Gastroesophageal sphincter (tissue), 4 donors: ENCODE measurements at places on chromosomes 12 and 14.

- ATAC-seq = no peak
Observed at GRCh38 chr12:28583701-28584261, 393.5 kb downstream of the CCDC91 start.

GRCh38 chr12:76670776-76671175 is 93.1 kb upstream of the ZDHHC17 start:
- no peak for ATAC-seq

DNA sequence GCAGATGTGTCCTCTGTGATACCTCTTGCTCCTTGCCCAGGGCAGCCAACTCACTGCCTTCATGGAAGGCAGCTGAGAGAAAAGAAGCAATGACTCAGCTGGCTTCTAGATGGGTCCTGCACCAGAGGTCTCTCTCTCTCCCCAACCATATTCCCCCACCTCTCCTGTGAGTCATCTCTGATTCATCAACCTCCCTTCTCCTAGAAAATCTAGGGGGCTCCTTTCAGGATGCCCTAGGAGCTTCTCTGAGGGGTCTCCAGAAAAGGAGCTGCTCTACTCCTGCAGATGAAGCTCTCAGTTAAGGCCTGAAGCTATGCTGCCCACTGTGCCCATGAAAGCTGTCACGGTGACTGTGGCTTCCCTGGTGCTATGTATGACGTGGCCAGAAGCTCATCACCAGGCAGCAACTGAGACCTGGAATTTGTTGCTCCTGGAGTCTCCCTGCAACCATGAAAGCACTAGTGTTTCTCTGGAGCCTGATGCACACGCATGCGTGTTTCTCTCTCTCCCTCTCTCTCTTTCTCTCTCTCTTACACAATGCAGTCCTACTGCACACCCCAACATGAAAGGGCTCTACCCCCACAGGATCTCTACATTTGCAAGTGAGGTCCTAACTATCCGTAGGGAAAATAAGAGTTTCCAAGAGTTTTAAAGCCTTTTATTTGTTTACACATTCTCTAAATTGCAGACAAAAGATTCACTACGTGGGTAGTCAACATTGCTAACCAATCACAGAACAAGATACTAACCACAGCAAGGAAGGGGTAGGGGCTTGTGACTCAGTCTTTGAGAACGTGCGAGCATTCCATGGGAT is 285.3 kb downstream of the DPF3 start:
- ATAC-seq = no peak

DNA sequence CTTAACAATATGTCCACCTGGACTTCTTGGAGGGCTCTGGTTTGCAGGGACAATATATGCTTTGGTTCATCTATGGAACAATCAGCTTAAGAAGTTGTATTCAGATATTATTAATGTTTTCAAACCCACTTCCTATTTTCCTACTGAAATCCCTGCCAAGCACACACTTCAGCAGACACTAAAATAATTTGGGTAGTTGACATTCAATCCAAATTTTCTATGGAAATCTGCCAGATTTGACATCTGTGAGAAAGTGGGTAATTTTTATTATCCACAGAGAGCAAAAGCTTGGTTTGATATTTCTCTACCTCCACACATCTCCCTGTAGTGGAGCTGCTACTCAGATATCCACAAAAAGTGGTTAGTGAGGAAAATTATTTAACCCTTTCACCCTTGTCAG is 378.8 kb upstream of the SOX5 start:
- no peak for ATAC-seq

DNA sequence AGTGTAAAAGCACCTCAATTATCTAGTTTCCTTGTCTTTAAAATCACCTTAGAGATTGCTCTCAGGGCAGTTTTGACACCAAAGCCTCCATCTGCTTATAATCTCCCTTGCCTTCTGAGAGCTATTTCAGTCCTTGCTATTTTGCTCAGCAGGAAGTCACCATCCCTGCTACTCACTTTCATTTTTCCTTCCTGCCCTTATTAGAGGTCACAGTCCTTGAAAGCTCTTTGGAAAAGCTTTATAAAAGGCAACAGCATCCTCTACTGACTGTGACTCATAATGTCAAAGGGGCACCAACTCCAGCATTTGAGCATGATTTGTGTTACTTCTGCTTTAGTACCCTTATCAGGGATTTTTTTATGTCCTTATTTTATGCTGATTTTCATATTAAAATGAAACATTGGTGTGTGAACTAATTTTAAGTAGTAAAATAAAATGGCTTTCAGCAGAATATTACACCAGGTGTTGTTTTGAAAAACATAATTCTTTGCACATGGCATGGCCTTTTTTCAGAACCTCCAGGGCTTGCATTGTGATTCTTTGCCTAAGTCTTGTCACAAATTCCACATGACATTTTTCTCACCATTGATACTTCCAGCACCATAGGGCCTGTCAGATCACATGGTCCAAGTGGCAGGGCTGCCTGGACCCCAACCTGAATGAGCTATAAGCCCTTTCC is 213.0 kb downstream of the ADAMTS20 start:
- peak; percentile 83 for ATAC-seq

DNA sequence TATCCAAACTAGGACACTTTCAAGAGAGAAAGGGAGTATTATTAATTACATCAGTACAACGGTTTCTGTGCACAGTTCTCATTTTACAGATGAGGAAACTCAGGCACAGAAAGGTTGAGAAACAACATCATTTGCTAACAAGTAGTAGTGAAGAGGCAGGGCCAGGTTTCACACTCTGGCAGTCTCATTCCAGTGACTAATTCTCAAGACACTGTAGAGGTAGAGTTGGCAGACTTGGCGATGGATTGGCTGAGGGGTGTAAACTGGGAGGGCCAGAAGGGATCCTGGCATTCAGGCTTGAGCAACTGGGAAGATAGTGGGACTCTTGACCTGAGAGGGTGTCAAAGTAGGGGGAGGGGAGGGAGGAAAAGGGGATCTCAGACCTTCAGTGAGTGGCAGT is 73.8 kb upstream of the BDKRB2 start:
- no peak for ATAC-seq

GRCh38 chr14:75138492-75138891 is 11.6 kb upstream of the NEK9 start:
- ATAC-seq = no peak

DNA sequence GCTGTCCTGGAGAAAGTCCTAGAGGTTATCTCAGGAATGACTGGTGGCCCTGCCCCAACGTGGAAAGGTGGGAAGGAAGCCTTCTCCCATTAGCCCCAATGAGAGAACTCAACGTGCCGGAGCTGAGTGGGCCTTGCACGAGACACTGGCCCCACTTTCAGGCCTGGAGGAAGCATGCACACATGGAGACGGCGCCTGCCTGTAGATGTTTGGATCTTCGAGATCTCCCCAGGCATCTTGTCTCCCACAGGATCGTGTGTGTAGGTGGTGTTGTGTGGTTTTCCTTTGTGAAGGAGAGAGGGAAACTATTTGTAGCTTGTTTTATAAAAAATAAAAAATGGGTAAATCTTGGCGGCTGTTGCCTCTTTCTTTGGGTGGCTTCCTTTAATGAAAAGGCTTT is 152.8 kb downstream of the SMOC1 start:
- ATAC-seq = no peak

GRCh38 chr12:20268771-20269170 is 99.6 kb upstream of the PDE3A start:
- no peak for ATAC-seq

DNA sequence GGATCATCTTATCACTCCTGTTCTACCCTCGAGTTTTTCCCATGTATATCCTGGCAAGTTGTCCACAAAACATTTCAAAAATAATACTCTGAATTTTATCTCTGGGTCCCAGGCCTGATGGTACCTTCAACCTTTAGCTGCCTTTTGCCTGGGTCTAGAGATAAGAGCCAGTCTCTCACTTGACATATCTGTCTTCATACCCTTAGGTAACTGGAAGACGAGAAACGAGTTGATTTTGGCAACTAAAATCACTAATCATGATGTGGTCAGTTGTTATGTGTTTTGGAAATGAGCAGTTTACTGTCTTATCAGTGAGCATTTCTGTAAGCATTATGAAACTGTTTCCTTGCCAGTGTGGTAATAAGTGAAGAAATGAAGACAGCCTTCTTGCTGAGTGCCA is 6.3 kb downstream of the RNF10 start:
- peak; percentile 47 for ATAC-seq

DNA sequence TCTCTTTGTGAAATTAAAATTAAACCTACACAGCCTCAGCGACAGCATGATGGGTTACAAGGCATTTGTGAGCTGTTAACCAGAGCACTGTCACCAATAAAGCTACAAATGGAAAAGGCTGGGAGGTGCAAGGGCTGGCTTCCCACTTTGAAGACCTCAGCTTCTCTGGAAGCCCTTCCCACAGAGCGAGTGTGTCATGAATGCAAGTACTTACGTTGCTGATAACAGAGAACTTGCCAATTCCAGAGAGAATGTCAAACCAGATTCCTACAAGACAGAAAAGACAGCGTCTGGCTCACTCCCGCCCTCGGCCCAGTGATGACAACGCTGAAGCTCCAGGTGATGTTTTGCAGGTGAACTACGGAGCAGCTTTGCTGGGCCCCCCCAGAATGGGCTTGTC is 145.8 kb downstream of the NTF3 start:
- ATAC-seq = no peak

GRCh38 chr14:32818581-32818980 is 120.1 kb upstream of the NPAS3 start:
- ATAC-seq = no peak

GRCh38 chr12:41604830-41605229 is 416.7 kb downstream of the PDZRN4 start:
- no peak for ATAC-seq

DNA sequence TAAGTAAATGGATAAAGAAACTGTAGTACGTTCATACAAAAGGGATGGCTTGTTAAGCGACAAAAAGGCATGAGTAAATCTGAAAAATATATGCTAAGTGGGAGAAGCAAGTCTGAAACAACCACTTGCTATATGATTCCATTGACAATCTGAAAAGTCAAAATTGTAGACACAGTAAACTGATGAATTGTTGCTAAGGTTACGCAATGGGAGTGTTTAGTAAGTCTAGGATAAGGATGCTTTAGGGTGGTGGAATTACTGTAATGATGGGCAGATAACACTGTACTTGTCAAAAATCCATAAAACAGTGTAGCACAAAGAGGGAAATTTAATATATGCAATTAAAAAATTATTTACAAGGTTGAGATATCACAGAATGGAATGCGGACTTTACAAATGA is 984.9 kb downstream of the FSCB start:
- ATAC-seq = no peak

- ATAC-seq = no peak
Observed at GRCh38 chr12:46144433-46144832, 124.4 kb downstream of the SLC38A1 start.

DNA sequence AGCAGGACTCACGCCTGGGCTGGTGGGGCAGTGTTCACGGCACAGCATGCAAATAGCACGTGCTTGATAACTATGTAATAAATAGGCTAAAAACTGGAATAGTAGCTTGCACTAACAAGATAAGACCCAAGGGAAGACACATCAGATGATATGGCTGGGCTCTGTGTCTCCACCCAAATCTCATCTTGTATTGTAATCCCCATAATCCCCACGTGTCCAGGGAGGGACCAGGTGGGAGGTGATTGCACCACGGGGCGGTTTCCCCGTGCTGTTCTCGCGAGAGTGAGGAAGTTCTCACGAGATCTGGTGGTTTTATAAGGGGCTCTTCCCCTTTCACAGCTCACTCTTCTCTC is 46.9 kb downstream of the RIMBP2 start:
- ATAC-seq = no peak

GRCh38 chr14:90774316-90774715 is 41.9 kb downstream of the TTC7B start:
- ATAC-seq = no peak

DNA sequence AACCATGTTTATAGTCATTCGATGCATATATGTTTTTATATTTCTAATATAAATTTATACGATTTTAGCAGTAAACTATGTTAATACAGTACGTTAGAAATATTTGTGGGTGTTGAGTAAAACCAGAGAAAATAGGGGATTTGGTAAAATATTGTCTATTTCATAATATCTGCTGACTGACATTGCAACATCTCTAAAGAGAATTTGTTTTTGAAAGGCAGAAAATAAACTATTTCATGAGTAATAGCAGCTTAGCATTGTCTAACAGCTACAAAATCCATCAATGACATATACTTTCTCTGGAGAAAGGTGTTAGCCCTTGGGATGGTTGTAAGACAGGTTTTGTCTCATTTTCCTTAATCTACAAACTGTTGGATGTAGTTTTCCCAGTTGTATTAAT is 144.9 kb downstream of the PDE3A start:
- ATAC-seq = no peak

- ATAC-seq = no peak
Observed at GRCh38 chr14:89911010-89911919, 43.3 kb downstream of the EFCAB11 start.

- no peak for ATAC-seq
Observed at GRCh38 chr14:105486163-105486973, at the start of gene CRIP1. TSS of gene CRIP1 (plus strand) at chr14:105486886. CDS start at chr14:105487260, 374 bp downstream.

- peak; percentile 56 for ATAC-seq
Observed at GRCh38 chr14:70821584-70822529, 12.5 kb upstream of the MAP3K9 start.

DNA sequence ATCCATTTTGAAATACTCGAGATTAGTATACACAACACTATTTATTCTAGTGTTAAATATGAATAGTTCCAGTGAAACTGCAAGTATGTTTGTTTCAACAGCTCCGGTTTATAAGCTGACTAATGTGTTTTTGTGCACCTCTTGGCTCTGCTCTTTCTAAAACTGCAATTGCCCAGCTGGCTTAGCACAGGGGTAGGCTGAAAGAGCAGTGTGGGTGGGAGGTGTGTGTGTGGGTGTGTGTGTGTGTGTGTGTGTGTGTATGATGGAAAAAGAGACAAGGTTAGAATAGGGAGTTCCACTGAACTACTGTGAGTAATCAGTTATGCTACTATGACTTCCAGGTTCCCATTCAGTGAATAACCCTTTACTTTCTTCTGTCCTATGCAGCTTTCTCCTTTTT is 37.8 kb upstream of the DDHD1 start:
- ATAC-seq = no peak

DNA sequence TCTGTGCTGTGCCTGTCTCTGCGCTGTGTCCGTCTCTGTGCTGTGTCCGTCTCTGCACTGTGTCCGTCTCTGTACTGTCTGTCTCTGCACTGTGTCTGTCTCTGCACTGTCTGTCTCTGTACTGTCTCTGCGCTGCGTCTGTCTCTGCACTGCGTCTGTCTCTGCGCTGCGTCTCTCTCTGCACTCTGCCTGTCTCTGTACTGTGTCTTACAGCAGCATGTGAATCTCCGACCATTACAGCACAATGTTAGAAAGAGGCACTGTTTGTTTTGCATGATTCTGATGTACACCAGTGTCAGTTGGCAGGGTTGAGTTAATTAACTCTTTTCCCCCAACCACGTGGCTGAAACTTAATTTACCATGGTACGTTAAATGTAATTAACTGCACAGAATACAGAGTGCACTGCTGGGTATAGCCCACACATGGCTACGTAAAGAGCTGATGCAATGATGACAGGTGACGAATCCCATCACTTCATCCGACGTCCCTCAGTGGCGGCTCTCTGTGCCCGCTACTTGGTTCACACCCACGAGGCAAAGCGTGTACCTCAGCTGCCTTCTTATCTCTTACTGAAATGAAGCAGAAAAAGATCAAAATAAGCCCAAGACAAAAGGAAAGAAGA is 127.7 kb upstream of the SFSWAP start:
- ATAC-seq = no peak
